ENCODE measurements at places on chromosomes 13 and 19.

DNA sequence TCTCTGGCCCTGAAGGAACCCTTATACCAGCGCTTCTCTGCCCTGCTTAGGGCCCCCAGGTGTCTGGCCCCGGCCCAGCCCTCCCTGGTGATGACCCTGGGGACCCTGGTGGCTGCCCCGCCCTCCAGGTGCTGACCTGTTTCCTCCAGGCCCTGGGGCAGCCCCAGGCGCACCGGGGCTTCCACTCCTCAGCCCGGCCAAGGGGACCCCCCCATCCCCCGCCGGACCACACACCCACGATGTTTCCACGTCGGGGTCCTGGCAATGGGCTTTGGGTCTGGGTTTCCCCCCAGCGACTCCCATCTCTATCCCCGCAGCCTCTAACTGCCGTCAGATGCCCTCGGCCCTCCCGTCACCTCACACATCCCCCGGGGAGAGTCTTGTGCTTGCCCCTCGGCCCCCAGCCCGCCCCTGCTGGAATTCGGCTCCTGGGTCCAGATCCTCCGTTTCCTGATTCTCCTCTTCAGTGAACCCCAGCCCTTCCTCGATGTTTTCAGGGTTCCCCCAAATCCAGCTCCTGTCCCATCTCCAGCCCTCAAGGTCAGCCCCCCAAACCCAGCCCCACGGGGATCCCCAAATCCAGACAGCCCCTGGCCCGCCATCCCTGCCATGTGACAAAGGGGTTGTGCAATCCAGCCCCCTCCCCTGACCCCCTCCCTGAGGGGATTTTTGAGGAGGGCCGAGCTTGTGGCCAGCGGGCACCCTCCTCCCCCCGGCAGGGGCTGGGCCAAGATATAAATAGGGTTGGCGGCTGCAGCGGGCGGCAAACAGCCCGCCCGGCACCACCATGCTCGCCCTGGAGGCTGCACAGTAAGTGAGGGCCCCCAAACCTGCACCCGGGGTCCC lies at the start of gene SPIB:
Gene SPIB (plus strand): TSS at position 763 of the 846 bp plus-strand sequence. CDS start 25 bp downstream, at position 788.
- DNase-seq: no peak

GRCh38 chr13:28655561-28655960 lies 3.4 kb upstream of the POMP start:
- DNase-seq: no peak

DNA sequence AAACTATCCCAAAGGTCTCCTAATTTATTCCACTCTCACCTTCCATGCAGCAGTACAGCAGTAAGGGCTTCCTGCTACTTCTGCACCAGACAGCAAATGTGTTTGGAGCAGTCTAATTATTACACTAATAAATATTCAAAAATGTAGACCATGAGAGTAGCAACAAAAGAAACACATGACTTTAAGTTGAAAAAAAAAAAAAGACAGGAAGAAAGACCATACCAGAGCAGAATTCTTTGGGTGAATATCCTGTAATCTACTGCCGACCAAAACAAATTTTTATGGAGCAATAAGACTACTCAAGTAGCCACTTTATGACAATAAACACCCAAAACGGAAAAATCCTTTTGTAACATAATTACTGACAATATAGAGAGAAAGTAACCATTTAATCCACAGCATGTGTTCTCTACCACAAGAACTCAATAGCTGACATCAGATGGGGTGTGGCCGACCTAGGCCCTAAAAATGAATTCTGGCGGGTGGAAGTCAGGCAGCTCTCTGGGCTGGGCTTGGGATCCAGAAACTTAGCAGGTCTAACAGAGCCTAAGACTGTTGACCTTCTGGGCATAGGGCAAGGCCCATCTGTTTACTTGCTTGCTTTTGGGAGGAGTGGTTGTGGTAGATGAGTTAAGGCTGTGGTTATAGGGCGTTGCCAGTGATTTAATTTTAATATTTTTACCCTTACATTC lies 4.6 kb downstream of the KLF12 start:
- DNase-seq: peak; percentile 66

- DNase-seq: no peak
Observed at GRCh38 chr13:109297628-109298027, 488.8 kb downstream of the IRS2 start.

- no peak for DNase-seq
Observed at GRCh38 chr19:42032431-42032830, 37.6 kb downstream of the GRIK5 start.

DNA sequence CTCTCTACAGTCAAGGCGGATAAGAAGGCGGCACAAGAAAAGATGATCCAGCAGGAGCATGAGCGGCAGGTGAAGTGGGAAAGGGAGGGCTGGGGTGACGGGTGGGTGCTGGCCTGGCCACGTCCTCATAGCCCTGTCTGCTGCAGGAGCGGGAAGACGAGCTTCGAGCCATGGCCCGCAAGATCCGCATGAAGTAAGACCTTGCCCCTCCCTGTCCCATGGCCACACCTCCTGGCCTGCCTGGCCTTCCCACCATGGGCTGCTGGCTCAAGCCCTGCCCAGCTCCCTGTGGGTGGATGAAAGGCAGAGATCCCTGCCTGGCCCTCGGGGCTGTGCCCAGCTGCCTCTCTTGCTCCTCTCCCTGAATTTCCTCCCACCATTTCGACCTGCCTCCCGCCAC lies 7.2 kb downstream of the ZNF296 start:
- no peak for DNase-seq

GRCh38 chr19:14054721-14055120 lies 7.2 kb downstream of the PALM3 start:
- DNase-seq: no peak

DNA sequence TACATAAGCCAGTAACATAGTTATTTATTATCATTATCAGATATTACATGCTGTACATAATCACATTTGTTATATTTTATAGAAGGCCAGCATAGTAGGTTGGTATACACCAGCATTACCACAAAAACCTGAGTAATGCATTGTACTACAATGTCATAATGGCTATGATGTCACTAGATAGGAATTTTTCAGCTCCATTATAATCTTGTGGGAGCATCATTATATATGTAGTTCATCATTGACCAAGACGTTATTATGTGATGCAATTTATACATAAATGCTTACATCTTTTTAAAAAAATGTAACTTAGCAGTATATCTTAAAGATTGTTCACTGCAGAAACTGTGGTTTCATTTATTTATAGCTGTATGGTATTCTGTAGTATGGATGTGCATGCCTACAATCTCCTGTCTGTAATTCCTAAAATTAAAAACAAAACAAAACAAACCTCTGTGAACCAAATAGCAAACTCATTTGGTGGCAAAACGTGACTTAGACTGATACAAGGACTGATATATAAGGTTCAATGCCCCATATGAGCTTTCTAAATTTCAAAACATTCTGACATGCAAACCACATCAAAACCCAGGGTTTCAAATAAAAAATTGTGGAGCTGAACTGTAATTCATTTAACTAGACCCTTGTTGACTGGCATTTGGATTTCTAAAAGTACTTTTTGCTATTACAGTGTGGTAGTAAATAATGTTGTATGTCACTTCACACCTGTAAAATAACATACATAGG lies 250.9 kb downstream of the DLEU7 start:
- DNase-seq: no peak

DNA sequence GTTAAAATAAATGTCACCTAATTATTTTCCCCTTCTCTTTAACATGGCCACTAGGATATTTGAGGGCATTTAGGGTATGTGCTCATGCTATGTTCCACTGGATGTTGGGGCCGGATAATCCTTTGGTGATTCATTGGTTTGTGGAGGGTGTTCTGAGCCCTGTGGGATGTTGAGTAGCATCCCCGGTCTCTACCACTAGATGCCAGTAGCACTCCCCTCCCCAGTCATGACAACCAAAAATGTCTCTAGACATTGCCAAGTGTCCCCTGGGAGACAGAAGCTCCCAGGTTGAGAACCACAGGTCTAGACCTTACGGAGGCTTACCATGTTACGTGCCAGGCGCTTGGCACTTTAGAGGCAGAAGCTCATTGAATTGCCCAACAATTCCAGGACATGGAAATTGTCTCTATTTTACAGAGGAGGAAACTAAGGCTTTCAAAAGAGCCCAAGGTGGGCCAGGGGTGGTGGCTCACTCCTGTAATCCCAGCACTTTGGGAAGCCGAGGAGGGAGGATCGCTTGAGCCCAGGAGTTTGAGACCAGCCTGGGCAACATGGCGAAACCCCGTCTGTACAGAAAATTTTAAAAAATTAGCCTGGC lies 14.1 kb downstream of the SHANK1 start:
- peak; percentile 41 for DNase-seq

DNA sequence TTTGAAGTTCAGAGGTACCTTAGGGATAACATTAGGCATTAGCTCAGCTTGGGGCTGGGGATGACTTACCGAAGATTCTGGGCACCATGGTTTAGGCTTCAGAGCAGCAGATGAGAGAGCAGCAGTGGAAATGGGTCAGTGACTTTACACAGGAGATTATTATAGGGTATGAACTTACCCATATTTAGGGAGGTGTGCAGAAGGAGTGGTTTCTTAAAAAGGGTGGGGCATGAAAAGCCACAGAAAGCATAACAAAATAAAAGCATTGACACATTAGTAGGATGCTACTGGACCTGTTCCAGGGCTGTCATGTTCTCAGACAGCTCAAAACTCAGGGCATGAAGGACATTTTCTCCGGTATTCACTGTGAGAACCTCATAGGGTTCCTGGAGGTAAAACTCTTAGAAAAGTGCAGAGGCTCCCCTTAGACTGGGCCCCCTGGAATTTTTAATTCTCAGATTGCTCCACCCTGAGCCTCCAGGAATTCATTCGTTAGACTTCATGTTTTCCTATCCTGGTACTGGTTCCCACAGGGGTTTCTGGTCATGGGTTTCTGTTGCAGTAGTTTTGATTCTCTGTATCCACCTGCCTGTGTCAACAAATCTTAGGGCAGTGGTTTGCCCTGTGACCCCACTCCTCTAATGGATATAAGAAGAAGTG lies 20.7 kb downstream of the IGFL1 start:
- no peak for DNase-seq

- DNase-seq: no peak
Observed at GRCh38 chr13:71789693-71790329, 77.2 kb downstream of the DACH1 start.

DNA sequence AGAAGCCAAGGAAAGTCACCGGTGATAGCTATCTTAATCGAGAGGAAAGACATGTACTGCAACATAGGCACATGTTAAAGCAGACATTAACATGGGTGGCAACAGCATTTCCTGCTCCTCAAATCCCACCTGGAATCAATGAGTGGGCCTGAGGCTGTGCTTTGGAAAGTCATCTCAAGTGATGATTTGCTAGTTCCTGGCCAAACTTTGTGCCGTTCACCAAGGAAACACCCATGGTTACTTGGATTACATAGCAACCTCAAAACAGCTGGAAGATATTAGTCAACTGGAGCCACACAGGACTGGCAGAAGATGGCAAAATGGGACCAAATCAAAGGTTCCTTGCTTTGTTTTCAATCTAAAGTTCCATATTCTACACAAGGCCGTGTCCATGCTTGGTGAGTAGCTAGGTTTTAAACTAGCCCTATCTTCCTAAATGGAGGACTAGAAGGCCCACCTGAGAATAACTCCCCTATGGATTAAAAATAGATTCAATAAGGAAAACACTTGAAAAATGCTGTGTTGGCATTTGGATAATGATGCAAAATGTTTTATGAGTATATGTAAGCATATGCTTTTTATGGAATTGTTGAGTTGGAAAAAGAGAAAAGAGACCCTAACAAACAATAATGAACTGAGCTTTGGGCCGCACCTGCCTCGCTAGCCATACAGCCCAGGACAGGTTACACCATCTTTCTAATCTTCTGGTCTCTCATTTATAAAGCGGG lies 144.5 kb downstream of the RGCC start:
- DNase-seq: no peak

DNA sequence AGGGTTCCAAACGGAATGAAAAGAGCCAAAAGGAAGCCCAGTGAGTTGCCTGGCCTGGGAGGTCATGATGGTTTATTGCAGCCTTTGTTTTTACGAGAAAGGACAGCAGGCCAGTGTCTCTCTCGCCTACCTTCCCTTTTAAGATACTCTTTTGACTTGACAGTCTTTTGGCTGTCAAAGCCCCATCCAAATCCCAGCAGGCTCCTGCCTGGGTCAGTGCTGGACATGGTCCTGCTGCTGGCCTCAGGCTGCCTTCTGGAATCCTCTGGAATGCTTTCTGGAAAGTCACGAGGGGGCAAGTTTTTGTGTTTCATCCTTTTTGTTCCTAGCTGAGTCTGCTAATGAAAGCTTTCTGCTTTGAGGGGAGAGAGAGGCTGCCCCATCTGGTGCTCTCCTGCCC lies 444.8 kb downstream of the OLFM4 start:
- DNase-seq: no peak

DNA sequence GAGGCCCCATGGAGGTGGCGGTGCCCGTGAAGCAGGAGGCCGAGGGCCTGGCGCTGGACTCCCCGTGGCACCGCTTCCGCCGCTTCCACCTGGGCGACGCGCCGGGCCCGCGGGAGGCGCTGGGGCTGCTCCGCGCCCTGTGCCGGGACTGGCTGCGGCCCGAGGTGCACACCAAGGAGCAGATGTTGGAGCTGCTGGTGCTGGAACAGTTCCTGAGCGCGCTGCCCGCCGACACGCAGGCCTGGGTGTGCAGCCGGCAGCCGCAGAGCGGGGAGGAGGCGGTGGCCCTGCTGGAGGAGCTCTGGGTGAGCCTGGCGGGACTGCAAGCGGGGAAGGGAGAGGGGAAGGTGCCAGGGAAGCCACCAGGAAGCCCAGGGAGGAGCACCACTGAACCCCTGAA lies 5.8 kb downstream of the ZNF444 start:
- DNase-seq: no peak

- DNase-seq: peak; percentile 59
Observed at GRCh38 chr19:42528354-42529247, at the start of gene CEACAM1. TSS of gene CEACAM1 (minus strand) at chr19:42528481. CDS start at chr19:42528374, 107 bp downstream.

DNA sequence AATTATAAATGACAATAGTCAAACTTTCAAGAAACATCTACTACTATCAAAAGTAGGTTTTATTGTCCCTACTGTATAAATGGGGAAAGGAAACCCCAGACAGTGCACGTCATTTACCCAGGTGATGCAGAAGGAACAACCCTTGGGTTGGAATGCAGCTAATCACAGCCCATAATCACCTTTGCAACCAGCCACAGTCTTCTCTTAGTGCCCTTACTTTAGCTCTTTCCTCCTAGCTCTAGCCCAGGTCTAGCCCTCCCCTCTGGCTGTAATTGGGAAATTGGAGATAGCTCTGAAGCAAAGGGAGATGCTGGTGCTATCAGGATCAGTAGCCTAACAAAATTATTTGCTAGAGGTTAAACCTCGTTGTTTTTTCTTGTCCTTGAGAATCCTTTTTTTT lies 25.5 kb upstream of the TSC22D1 start:
- no peak for DNase-seq

DNA sequence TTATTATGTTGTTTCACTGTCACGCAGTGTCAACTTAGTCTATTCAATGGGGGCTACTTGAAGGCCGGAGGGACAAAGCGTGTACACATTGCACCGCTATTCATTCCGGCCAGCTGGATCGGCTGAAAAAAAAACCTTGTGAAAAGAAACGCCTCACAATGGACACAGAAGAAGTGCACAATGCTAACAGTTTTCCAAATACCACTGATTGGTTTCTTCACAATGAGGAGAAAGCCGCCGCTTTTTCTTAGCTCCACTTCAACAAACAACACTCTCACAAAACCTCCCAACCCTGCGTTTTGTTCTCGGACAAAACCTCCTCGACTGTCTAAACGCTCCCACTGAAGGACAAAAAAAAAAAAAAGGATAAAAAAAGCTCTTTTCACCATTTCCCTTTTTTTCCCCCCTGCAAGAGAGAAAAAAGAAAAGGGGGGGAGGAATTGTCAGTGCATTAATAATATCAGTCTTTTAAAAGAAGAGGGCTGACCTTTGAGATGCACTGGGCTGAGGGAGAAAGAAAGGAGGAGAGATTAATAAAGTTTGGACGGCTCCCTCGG lies 5.4 kb downstream of the SOX21 start:
- no peak for DNase-seq

GRCh38 chr19:39996218-39996810 lies 546 bp upstream of the ZNF546 start:
- DNase-seq: peak; percentile 30

- no peak for DNase-seq
Observed at GRCh38 chr19:40752257-40752781, 1.3 kb downstream of the SNRPA start.

All from CD4-positive, alpha-beta T cell treated with Interferon alpha-2 for 1 hour (primary cell).